ENCODE measurements at places on chromosomes 7 and 10.

GRCh38 chr10:486206-486605 lies 203.3 kb downstream of the DIP2C start:
- no peak for DNase-seq

GRCh38 chr10:130809181-130809580 lies 502.3 kb downstream of the TCERG1L start:
- no peak for DNase-seq

- no peak for DNase-seq
These were observed 68.1 kb downstream of the CRPPA start for GRCh38 chr7:16353226-16353625.

- DNase-seq: no peak
These were observed 264.6 kb downstream of the WDR37 start for GRCh38 chr10:1320739-1321320.

DNA sequence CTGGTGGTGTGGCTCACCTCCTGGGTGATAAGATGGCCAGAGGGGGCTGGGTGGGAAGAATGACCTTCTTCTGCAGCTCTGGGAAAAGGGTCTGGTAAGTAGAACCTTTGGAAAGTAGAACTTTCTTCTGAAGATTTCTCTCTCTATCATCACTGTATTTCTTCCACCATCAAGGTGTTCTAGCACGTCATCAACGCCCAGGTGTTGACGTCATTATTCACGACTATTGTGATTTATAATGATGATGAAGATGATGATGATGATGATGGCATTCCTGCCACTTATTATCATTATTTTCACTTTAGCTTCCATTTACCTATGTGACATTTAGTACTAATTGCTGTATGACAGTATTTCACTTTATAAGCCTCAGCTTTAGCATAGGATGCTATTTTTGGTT lies 525.6 kb upstream of the ADARB2 start:
- DNase-seq: no peak

DNA sequence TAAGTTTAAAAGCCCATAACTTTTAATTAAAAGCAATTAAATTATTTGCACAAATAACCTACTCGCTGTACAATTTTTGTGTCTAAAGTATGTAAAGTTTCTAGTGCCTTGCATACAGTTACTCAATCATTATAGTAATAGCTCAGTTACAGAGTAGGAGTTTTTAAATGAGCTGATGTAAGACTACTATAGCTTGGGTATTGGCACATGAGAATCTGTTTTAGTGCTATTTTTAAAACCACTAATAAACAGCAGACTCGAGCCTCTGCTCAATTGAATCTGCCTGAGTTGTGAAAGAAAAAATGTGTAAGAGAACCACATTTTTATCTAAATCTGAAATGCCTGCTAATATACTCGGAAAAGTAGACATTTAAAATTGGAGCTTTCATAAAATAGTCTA lies 31.1 kb downstream of the CTNNA3 start:
- no peak for DNase-seq

DNA sequence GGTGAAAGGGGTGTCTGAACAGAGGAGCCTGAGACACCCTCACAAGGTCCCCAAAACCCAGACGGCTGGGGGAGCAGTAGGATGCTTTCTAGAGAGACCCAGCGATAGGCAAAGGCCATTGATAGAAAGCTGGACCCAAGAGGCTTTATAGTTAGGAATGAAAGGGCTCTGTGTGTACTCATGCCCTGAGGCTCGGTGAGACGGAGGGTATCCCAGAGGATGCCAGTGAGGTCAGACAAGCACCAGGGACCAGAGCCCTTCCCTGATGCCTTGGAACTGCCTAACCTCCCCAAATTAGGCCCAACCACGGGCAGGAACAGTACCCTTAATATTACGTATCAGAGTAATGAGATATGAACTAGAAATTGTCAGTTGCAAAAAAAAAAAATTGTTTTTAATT lies 48.6 kb upstream of the RTKN2 start:
- DNase-seq: no peak

- no peak for DNase-seq
These were observed 75.2 kb downstream of the MYL10 start for GRCh38 chr7:101553771-101554445.

Data from NCI-H2081 (cell line).